Renal pelvis (tissue), 12 donors: ENCODE measurements at places on chromosomes 5 and 9. TPM values are rescaled to one million over a fixed set of nuclear protein-coding genes. Genes with fewer than 3 reads are reported as not detected.

Gene SOHLH1
- not detected for polyA plus RNA-seq

GRCh38 chr5:151259931-151260330, 6.9 kb downstream of the GM2A start:
- no peak for DNase-seq

Gene GDF9
- 2.2 TPM for polyA plus RNA-seq

Gene SIT1
- 0.33 TPM for polyA plus RNA-seq
